IgD-negative memory B cell (primary cell): ENCODE measurements at places on chromosomes 4 and X. TPM values are rescaled to one million over a fixed set of nuclear protein-coding genes. Genes with fewer than 3 reads are reported as not detected.

DUSP21 gene
- polyA plus RNA-seq: not detected

SMIM20 gene
- 65.3 TPM for polyA plus RNA-seq

EGF gene
- polyA plus RNA-seq: 0.51 TPM

C4orf54 gene
- polyA plus RNA-seq: not detected

FAM9B gene
- polyA plus RNA-seq: not detected

MBNL3 gene
- polyA plus RNA-seq: 71.2 TPM
